ENCODE measurements at places on chromosomes 12 and 14.

DNA sequence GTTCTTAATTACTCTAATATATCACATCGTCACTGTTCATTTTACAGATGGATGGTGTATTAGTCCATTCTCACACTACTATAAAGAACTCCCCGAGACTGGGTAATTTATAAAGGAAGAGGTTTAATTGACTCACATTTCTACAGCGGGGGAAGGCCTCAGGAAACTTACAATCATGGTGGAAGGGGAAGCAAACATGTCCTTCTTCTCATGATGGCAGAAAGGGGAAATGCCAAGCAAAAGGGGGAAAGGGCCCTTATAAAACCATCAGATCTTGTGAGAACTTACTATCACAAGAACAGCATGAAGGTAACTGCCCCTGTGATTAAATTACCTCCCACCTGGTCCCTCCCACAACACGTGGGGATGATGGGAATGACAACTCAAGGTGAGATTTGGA is 6.5 kb downstream of the TMBIM4 start:
- DNase-seq, result no peak

- no peak for DNase-seq
Measured at GRCh38 chr14:73788317-73788598, 63.4 kb upstream of the PTGR2 start.

DNA sequence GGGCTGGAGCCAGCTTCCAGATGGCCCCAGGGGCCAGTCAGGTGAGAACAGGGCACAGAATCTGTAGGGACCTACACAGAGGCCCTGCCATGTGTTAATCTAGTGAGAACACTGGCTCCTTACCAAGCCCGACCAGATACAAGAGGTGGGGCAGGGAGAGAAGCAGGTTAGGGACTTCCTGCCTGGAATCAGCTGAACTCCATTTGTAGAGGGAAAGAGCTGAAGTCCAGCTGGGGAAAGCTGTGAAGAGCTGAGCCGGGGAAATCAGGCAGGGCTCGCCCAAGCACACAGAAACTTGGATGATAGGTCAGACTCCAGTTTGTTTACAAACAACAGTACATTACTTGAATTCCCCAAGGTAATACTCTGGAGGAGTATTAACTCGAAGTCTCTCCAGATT is 46.7 kb downstream of the PTGER2 start:
- no peak for DNase-seq

DNA sequence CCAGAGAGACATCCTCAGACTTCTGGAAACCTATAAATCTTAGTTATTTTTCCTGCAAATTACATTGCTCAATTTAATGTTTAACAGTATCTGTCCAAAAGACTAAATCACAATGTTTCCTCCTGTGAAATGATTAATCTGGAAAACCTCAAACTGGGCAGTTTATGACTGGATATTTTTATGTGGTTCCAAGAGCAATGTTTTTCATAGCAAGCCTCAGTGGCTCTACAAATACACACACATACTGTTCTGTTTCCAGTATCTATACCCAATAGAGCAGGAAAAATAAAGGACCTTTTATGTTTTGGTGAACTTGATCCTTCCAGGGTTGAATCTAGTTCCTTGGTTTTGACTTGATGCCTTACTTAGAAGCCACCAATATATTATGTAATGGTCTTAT is 9.2 kb downstream of the NID2 start:
- DNase-seq, result no peak

DNA sequence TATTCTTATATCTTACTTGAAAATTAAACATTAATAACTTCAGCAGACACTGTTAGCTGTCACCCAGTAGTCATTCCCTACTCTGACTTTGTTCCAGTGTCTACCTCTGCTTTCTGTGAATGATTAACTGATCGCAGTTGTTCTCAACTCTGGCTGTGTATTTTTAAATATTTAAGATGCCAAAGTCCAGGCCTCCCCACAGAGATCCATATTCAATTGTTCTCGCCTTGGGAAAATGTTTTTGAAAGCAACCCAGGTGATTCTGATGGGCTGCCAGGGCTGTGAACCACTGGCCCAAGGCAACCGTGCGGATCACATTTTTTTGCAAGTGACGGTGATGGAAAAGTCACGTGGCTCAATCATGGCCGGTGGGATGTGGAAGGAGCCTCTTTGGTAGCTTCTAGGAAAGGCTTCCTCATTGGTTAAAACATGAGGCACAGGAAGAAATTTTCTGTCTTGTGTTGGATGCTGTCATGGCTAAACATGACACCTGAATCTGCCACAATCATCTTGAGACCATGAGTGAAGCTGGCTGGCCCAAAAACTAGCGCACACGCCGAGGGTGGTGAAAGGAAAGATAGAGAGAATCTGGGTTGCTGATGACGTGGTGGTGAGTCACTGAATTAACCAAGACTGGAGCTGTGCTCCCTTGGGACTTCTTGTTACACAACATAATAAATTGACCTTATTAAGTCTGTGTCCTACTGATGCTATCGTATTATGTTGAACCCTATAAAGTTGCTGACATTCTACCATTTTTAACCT is 37.2 kb downstream of the RDH12 start:
- DNase-seq, result no peak

DNA sequence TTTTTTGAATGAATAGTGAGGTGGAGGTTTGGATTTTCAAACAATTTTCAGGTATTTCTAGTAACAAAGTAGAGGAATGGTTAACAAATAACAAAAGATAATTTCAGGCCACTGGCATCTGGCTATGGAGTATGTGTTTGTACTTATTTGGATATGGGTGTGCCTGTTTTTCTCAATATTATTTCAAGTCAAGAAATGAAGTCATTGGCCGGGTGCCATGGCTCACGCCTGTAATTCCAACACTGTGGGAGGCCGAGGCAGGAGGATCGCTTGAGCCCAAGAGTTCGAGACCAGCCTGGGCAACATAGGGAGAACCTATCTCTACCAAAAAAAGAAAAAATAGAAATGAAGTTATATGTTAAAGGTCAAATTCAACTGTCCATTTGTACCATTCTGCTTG is 13.9 kb downstream of the SLC35E3 start:
- DNase-seq, result no peak

DNA sequence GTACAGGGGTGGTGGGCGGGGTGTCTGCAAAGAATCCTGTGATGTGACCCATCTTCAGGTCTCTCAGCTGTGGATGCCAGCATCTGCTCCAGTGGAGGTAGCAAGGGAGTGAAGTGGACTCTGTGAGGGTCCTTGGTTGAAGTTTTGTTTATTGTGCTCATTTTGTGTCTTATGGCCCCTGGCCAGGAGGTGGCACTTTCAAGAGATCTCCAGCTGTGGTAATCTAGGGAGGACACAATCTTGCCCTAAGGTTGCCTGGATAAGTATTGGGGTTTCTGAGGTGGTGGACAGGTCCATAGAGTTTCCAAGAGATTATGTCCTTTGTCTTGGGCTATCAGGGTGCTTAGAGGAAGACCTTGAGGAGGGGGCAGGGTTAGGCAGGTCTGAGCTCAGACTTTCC is 260.7 kb downstream of the CCDC59 start:
- DNase-seq, result no peak
